Cardiac muscle cell (in vitro differentiated cells and primary cell): ENCODE measurements at places on chromosomes 11 and 22. TPM values are rescaled to one million over a fixed set of nuclear protein-coding genes. Genes with fewer than 3 reads are reported as not detected.

MS4A4E gene
- total RNA-seq: not detected in 2 replicates

MPPED2 gene
- 19.9 and 32.5 TPM in 2 replicates for total RNA-seq

SLC22A9 gene
- 0.18 TPM in 1 of 2 replicates, not detected in the other for total RNA-seq

KCNJ1 gene
- total RNA-seq: not detected in 2 replicates

DDIAS gene
- total RNA-seq: 2.3 and 4.0 TPM in 2 replicates

TSSK2 gene
- total RNA-seq: not detected in 2 replicates

MTMR2 gene
- 14.9 and 15.0 TPM in 2 replicates for total RNA-seq

CUL5 gene
- 29.1 and 58.1 TPM in 2 replicates for total RNA-seq

HEPACAM gene
- 0.04 and 0.12 TPM in 2 replicates for total RNA-seq

SYT8 gene
- not detected in 2 replicates for total RNA-seq

OR52A1 gene
- not detected in 2 replicates for total RNA-seq

DEUP1 gene
- total RNA-seq: 0.14 and 0.27 TPM in 2 replicates

BTBD18 gene
- total RNA-seq: not detected in 2 replicates

FHIP1B gene
- total RNA-seq: 27.5 and 46.8 TPM in 2 replicates

OR5M8 gene
- total RNA-seq: not detected in 2 replicates

RAB1B gene
- total RNA-seq: 103 and 135 TPM in 2 replicates

TPBGL gene
- 0.18 and 0.21 TPM in 2 replicates for total RNA-seq

RTN4R gene
- 5.3 and 9.8 TPM in 2 replicates for total RNA-seq

RELA gene
- total RNA-seq: 39.8 and 51.9 TPM in 2 replicates

OR4A5 gene
- not detected in 2 replicates for total RNA-seq

LMO2 gene
- 25.6 and 28.6 TPM in 2 replicates for total RNA-seq

OR10A2 gene
- total RNA-seq: not detected in 2 replicates

NRIP3 gene
- total RNA-seq: 2.1 and 2.5 TPM in 2 replicates

AQP11 gene
- total RNA-seq: 3.0 and 4.3 TPM in 2 replicates

MPEG1 gene
- not detected in 2 replicates for total RNA-seq

CHCHD10 gene
- 77.5 and 216 TPM in 2 replicates for total RNA-seq

GPR83 gene
- total RNA-seq: 0.11 and 0.15 TPM in 2 replicates

RNF121 gene
- 27.7 and 28.6 TPM in 2 replicates for total RNA-seq

RAG1 gene
- total RNA-seq: 0.35 and 0.66 TPM in 2 replicates

LRRC74B gene
- total RNA-seq: 0.12 TPM in 1 of 2 replicates, not detected in the other

MS4A4A gene
- not detected in 2 replicates for total RNA-seq

GGTLC2 gene
- total RNA-seq: not detected in 2 replicates

PTGDR2 gene
- total RNA-seq: 0.04 and 0.09 TPM in 2 replicates

MS4A14 gene
- total RNA-seq: not detected in 2 replicates

NLRP14 gene
- total RNA-seq: 0.60 and 0.92 TPM in 2 replicates

CRYAB gene
- total RNA-seq: 15.3 and 48.6 TPM in 2 replicates

C1QTNF4 gene
- total RNA-seq: 72.9 and 80.9 TPM in 2 replicates

GDPD4 gene
- total RNA-seq: not detected in 2 replicates

CACNA1I gene
- total RNA-seq: 0.14 and 0.24 TPM in 2 replicates

NAALAD2 gene
- 5.3 and 13.0 TPM in 2 replicates for total RNA-seq

UCP3 gene
- total RNA-seq: 1.6 and 2.0 TPM in 2 replicates

OR56A4 gene
- not detected in 2 replicates for total RNA-seq

CSRP3 gene
- 337 and 592 TPM in 2 replicates for total RNA-seq

PNPLA3 gene
- total RNA-seq: 2.1 and 2.3 TPM in 2 replicates

CHORDC1 gene
- 31.8 and 51.2 TPM in 2 replicates for total RNA-seq

HORMAD2 gene
- not detected in 2 replicates for total RNA-seq

RASL10A gene
- 3.6 and 4.1 TPM in 2 replicates for total RNA-seq

TRIM3 gene
- 25.3 and 27.5 TPM in 2 replicates for total RNA-seq
